ENCODE measurements at places on chromosomes 6 and 20.

DNA sequence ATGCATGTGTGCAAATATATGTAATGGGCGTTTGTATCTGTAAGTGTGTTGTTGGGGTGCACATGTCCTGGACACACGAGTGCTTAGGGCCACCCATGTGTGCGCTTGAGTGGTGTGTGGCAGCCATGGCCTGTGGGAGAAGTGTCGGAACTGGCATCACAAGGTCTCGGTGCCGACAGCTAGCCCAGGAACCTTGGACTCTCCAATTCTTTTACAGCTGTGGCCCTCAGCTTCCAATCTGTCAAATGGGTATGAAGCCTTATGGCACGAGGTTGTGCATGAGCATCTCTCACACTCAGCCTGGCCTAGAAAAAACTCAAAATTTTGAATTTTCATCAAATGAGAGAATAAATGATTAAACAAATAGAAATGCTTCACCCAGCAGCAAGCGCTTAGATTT lies 42.0 kb downstream of the SPDEF start:
- peak; percentile 7 for DNase-seq

GRCh38 chr6:158629367-158630221 lies 14.9 kb downstream of the DYNLT1 start:
- DNase-seq = peak; percentile 29

DNA sequence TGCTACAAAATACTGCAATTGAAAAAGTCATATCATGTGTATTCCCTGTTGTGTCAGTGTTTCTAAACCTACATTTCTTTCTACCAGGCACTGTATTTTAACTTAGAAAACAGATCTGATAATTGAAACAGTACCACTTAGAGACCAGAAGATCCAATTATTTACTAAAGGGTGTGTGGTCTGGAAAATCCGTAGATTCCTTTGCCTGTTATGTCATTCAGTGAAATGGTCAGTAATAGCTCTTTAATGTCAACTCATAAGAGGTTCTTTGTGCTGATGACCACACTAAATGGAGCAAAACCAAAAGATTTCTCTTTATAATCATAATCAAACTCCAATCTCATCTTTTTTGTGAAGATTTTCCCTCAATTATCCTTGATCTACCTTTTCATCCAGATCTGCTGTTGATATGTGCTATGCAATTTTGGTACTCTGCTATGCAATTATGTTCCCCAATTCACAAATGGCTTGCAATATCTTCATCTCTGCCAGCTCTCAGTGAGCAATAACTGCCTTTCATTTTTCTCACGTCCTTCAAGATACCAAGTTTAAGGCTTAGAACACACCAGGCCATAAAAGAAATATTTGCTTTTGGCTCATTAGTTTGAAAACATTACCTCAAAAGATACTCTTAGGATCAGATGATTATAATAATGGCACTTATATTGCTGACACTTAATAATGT lies 165.5 kb downstream of the MOXD1 start:
- DNase-seq = no peak

DNA sequence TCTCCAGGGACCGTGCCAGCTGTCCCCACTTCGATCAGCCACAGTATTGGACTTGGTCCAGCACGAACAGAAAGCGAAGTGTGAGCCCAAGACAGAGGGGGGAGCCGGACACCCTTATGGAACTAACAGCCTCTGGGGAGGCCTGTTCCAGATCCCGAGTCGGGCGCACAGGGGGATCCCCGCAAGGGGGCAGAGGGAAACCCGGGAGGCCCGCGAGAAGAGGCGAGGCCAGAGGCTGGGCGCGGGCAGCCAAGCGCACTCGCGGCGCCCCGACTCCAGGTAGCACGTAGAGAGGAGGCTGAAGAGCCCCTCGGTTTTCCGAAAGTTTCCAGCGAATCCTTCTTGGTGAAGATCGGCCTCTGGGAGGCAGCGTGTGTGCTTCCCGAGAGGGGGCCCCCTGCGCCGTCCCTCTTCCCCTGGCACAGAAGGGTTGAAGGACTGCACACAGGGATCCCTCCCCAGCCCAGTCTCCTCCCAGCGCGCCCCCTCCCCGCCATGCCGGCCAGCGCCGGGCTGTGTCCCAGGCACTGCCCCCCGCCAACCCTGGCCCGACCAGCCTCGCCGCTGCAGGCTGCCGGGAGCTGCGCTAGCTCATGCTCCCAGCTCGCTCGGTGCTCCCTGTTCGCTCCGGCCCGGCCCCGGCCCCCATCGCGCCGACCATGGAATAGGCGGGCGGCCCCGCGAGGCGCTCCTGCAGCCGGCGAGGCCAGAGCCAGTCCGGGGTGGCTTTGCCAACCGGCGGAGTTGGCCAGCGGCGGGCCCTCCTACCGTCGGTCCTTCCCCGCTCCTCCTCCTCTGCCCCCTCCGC lies 577 bp upstream of the SLC24A3 start:
- peak; percentile 53 for DNase-seq

DNA sequence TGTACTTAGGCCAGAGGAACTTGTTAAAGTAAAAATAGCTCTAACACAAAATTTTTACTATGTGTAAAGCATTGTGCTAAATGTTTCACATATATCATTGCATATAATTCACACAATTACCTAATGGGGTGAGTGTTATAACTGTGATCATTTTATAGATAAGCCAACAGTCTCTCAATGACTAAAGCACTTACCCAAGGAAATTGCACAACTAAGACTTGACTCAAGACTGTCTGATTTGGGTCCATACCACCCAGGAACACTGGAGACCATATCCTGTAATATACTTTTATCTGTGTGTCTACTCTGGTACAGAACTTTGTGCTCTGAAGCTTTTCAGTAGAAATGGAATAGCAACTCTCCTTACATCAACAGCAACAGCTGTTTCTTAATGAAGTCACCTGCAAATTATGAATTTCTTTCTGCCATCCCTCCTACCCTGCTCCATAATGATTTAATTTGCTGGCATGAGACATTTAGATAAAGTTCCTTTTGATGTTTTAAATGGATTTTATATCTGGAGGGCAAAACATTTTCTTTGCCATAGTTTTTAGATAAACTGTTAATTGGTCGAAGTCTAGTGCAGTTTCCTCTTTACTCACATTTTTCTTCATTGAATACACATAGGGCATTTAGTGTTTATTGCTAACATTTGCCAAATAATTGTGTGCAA lies 47.5 kb downstream of the TSPYL4 start:
- DNase-seq = no peak

DNA sequence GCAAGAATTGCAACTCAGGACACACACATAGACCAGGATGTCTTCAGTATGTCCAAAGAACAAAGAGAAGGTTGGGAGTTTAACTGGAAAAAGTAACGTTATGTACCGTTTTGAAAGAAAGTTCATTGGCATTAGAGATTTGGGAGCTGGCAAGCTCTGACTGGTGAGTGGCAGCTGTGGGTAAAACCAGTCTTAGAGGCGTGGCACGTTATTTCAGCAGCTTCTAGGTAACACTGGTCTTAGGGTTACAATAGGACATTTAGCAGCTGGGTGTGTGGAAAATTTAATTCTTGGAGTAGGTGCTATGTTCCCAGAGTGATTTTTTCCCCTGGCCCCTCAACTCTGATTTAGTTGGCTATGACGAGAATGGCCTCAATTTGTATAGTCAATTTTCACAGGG lies 19.2 kb downstream of the SNRPB start:
- DNase-seq = no peak

DNA sequence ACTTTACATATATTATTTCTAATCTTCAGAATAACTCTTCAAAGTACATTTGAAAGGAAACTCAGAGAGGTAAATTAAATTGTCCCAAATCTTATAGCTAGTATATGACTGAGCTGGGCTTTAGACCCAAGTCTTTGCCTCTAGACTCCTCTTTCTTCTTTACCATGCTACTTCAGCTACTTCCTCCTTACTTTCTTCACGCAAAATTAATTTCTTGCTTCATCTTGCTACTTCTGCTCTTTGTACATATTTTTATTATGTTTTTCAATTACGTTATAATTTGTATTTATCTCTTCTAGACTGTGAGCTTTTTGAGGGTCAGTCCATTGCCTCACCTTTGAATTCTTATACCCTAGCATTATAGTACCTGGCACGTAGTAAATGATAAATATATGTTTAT lies 5.3 kb downstream of the TMEM170B start:
- DNase-seq = no peak

- DNase-seq = no peak
These were observed 20.3 kb downstream of the TTPAL start for GRCh38 chr20:44495802-44496481.

DNA sequence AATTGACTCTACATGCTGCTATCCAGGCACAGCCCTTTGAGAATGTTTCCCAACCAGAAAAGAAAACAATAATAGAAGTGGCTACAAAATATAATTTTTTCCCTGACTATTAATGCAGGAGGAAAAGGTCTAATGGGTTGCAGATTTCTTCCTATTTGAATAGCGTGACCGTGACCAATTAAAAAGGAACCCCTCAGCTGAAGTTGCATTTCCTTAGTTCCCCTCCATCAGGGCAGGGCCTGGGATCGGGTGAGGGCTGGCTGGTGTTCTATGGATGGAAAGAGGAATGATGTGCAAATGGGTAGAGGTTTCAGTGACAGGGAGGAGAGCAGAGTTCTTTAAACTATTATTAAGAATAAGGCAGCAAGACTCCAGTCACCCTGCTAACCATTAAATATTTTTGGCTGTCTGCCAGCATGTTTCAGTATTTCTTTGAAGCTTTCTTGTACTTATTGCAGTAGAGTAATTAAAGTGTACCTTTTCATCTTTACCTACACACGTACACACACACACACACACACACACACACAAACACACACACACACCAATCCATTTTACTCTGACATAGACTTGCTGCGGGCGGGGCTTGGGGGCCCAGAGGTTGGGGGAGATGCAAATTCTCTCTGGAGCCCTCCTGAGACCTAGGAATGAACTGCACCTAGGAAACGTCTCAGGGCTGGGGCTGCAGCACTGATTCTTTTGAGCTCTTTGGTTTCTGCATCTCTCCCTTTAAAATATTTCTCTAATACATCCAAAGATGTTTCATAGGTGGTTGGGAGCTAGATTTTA lies 154.8 kb upstream of the SLC35B3 start:
- no peak for DNase-seq

DNA sequence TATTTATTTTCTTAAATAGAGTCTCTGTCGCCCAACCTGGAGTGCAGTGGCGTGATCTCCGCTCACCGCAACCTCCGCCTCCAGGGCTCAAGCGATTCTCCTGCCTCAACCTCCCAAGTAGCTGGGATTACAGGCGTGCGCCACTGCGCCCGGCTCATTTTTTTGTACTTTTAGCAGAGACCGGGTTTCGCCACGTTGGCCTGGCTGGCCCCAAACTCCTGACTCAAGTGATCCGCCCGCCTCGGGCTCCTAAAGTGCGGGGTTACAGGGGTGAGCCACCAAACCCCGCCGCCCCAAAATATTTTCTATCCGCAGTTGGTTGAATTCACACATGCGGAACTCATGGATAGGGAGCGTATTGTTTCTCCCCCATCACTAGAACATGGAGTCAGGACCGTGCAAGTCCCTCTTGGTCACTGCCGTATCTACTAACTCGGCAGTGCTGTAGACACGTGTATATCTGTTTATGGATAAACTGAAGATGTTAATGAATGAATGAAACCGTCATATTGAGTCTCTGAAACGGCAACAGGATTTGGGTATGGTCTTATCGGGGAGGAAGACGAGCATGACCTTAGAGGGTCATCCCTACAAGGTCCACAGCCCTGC lies 904 bp downstream of the MKKS start:
- no peak for DNase-seq

DNA sequence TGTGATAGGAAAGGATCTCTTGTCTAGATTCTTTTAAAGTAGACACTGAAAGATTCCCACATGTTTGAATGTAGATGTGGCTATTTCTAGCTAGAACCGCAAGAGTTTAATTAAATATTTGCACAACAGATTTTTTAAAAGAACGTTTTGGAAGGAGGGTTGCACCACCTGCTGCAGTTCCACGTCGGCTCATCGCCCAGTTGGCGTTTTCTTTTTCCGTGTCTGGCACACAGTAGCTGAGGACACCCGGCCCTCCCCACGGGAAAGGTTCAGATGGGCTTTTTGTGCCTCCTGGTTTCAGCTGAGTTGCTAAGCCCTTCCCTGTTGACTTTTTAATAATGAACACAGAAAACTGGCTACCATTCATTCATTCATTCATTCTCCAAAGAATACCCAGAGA lies 41.8 kb upstream of the DOK5 start:
- peak; percentile 59 for DNase-seq

GRCh38 chr20:18279242-18279641 lies 9.1 kb upstream of the ZNF133 start:
- DNase-seq = no peak

DNA sequence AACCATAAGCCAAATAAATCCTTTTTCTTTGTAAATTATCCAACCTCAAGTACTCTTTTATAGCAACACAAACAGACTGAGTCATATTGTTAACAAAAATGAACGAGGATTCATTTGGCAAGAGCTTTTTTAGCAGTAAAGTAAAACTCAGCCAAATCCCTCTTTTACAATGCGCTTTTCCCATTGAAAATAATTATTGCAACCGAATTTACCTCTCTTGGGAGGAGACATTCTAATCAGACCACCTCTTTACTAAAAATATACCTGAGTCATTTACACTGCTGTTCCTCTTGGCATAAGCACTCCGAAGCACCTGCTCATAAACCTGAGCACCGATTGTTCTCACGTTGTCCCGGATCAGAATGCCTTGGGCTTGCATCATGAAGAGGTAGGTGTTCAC lies 57.4 kb downstream of the B4GALT5 start:
- no peak for DNase-seq

DNA sequence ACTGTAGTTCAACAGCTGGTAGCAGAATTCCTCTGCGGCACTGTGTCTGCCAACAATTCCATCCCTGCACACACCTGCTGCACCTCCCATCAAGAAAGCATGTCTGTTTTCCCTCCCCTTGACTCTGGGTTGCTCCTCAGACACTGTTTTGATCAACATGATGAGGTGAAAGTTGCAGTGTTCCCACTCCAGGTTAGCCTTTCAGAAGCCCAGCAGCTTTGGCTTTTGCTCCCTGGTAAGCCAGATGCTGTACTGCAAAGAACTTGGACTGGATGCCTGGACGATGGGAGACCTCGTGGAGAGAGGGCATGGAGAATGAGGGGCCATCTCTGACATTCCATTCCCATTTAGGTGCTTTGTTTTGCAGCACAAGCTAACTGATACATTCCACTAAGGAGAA lies 79.1 kb upstream of the MAFB start:
- DNase-seq = no peak

DNA sequence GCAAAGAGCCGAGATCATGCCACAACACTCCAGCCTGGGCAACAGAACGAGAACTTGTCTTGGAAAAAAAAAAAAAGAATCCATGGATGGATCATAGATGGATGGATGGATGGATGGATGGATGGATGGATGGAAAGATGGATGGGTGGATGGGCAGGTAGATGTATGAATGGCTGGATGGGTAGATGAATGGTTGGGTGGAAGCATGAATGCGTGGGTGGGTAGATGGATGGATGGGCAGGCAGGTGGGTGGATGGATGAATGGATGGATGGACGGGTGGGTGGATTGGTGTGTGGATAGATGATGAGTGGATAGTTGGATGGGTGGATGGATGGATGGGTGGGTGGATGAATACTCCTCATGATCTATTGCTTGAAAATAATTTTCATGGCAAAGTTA lies 1.4 kb downstream of the JPH2 start:
- DNase-seq = no peak

DNA sequence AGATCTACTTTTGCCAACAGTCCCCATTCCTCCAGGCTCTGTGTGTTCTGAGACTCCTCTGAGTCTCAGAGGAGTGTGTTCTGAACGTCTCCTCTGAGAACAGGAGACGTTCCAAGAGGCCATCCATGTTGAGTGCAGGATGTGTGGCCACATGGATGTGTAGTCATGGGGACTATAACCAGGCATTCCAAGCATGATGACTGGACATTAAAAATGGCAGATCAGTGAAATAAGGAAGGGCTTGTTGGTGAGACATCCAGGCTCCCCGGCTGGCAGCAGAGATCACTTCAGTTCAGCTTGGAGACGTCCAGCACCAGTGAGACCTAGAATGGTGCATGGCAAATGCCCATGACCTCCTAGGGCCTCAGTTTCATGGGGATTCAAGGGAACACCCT lies 34.3 kb upstream of the POU5F1 start:
- DNase-seq = no peak
